ENCODE measurements at places on chromosomes 5 and 9.

DNA sequence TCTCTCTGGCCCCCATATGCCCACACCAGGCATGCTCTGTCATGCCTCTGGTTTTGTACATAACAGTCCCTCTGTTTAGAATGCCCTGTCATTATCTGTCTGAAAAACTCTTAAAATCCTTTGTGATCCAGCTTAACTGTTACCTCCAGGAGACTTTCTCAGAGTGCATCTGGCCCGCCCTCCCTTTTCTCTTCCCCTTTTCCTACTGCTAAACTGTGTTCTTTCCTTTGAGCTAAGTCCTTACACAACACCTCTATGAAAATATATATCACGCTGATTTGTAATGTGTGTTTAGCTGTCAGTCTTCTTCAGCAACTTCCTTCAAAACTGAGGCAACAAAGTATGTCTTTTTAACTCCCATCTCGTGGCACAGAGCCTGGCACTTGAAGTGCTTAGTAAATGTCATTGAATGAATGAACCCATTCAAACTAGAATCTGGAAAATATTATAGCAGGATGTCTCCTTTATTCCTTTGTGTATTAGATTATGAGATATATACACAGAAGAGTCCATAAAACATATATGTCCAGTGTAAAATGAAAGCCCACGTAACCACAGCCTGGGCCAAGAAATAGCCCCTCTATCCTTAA, 166.2 kb upstream of the KLF9 start:
- H3K4me3 ChIP-seq = no peak overlapping the region
- no peak for DNase-seq
- no peak overlapping the region for H3K27ac ChIP-seq
- H3K36me3 ChIP-seq = no peaks in the 10 kb centered on the region

DNA sequence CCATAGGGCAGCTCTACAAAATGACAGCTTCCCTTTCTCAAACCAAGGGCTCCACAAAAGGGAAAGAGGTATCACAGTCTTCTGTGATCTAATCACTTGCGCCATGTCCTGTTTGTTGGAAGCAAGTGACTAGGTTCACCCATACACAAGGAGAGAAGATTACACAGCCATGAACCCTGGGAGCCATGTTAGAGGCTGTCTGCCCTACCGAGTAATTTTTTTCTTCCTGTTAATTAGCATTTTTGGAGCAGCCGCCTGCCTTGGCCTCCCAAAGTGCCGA, 33.2 kb upstream of the GOLPH3 start:
- no peak for DNase-seq
- no peaks in the 10 kb centered on the region for H3K27me3 ChIP-seq
- H3K4me3 ChIP-seq = no peak overlapping the region
- H3K4me1 ChIP-seq = peaks cover 55% of the 10 kb centered on the region
- H3K27ac ChIP-seq = no peak overlapping the region

DNA sequence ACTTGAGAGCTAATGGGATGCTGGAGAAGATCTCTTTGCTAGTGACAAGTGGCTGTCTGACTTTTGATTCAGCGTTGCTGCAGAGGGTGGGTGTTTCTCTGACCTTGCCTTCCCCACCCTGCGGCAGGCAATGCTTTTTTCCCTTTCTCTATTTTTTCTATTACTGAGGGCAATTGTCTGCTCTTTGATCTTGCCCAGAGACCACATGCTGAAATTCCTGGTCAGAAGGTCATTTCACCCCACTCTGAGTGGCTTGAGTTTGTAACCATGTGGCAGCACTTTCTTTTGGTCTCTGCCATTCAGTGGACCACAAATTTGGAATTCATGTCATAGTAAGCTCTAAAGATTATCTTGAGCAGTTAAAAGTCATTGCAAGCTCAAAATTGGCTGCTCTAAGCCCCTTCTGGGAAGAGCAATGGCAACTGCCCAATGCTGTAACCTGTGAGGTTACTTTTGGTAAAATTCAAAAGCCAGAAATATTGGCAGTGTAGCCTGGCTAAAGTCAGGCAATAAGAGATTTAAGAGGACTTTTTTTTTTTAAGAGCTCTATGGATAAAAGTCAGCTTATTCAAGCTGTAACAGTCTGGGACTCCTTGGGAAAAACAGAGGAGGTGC, 30.4 kb upstream of the MTMR12 start:
- H3K36me3 ChIP-seq = no peaks in the 10 kb centered on the region
- H3K27ac ChIP-seq = peak overlapping the region; percentile 61
- no peak overlapping the region for H3K4me3 ChIP-seq

GRCh38 chr5:149205625-149206523, 64.6 kb downstream of the ABLIM3 start:
- H3K4me3 ChIP-seq = no peak overlapping the region
- H3K4me1 ChIP-seq = peaks cover 27% of the 10 kb centered on the region
- no peaks in the 10 kb centered on the region for H3K36me3 ChIP-seq
- H3K27ac ChIP-seq = no peak overlapping the region
- no peaks in the 10 kb centered on the region for H3K27me3 ChIP-seq
- DNase-seq = no peak

- peaks cover 1% of the 10 kb centered on the region for H3K27me3 ChIP-seq
- H3K36me3 ChIP-seq = no peaks in the 10 kb centered on the region
- DNase-seq = no peak
- H3K4me3 ChIP-seq = peak overlapping the region; percentile 29
- H3K27ac ChIP-seq = no peak overlapping the region
- H3K4me1 ChIP-seq = peaks cover 5% of the 10 kb centered on the region
Observed at GRCh38 chr9:8857926-8858595, 1058.5 kb upstream of the DMAC1 start.

DNA sequence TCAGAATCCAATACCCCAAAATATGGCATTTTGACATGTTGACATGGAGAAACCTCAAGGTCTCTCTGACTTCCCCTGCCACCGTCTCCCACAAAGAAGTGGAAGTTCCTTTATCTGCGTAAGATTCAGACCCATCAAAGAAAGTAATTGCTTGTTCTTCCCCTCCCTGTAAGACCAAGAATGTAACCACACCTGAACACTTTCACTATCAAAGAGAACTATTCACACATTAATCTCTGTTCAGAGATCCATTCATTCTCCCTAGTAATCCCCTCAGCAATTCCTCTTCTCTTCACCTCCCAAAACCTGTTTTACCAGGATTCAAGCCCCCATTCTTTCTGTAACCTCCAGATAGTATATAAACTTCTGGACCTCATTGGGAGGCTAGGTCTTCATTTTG, 4.1 kb upstream of the SLC1A1 start:
- no peaks in the 10 kb centered on the region for H3K36me3 ChIP-seq
- no peak overlapping the region for H3K4me3 ChIP-seq
- no peak for DNase-seq
- H3K27me3 ChIP-seq = peaks cover 23% of the 10 kb centered on the region

DNA sequence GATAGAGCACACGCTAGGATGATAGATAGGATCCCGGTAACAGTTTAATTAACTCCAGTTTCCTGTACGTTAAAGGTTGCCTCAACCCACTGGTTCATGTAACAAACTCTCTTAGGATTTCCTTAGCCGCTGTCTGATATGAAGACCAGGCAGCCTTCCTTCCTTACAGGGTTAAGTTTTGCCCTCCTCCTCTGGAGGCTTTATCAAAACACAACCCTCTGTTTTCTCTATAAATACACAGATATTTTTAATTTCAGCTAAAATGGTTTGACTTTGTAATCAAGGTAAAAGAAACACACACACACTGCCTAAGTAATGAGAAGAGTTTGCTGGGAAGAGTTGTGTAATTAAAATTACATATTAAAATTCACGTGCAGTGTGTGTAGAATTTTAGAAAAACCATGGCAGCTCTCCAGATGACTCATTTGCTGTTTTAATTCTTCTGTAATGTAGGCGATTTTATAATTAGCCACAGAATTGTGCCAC, 369.8 kb downstream of the CSNK1G3 start:
- no peaks in the 10 kb centered on the region for H3K27me3 ChIP-seq
- H3K4me3 ChIP-seq = no peak overlapping the region
- no peak overlapping the region for H3K27ac ChIP-seq
- DNase-seq = no peak
- H3K36me3 ChIP-seq = no peaks in the 10 kb centered on the region

DNA sequence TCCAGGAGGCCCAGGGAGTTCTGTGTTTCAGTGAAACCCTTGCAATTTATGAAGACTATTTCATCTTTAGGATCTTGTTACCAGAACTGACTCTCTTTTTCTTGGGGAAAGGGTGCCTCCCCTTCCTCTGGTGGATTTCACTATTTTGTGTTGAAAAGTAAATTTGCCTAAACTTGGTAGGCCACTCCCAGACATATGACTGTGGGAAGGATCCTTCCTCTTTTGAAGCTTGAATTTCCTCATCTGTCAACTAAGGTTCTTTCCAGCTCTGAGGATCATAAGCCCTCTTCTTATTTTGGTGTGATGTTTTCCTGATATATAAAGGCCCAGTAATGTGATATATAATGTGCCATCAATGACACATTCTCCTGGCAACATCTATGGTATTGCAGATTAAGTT, 59.1 kb upstream of the ZFAND5 start:
- H3K27me3 ChIP-seq = no peaks in the 10 kb centered on the region
- H3K4me3 ChIP-seq = no peak overlapping the region
- no peaks in the 10 kb centered on the region for H3K36me3 ChIP-seq
- no peaks in the 10 kb centered on the region for H3K4me1 ChIP-seq
- H3K27ac ChIP-seq = no peak overlapping the region

- no peak overlapping the region for H3K4me3 ChIP-seq
- peaks cover 43% of the 10 kb centered on the region for H3K4me1 ChIP-seq
- DNase-seq = no peak
- peaks cover 24% of the 10 kb centered on the region for H3K36me3 ChIP-seq
- H3K27ac ChIP-seq = no peak overlapping the region
- H3K27me3 ChIP-seq = no peaks in the 10 kb centered on the region
Observed at GRCh38 chr5:177430972-177431316, 4.5 kb downstream of the GRK6 start.

DNA sequence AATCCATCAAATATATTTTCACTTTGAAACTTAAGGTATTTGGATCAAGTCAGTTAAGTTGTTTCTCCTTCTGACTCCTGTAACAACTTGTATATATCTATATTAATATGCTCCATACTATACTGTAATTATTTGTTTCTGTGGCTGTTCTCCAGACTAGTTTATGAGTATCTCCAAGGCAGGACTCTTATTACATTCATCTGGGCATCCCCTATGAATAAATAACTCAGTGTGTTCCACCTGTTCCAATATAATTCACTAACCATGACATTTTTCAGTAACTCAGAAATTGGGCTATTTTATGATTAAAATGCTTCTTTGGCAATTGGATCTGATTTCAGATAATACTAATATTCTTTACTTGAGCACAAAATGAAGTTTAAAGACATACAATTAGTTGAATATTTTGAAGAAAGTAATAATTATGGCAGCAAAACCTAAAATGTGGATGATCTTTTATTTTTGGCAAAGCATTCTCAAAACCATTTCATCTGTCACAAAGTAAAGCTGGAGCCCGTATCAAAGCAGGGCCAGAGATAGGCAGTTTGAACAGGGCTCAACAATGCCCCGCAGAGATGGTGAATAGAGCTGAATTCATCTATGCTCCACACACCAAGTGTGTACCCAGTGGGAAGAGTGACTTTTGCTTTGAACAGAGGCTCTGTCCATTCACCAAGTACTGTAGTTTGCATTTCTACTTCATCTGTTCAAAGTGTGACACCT, 314.3 kb downstream of the PDE4D start:
- peak; percentile 5 for DNase-seq
- no peak overlapping the region for H3K4me3 ChIP-seq
- H3K36me3 ChIP-seq = no peaks in the 10 kb centered on the region
- no peak overlapping the region for H3K27ac ChIP-seq
- H3K27me3 ChIP-seq = no peaks in the 10 kb centered on the region
- H3K4me1 ChIP-seq = 0 out of 2 replicates have a peak, but pooled peaks cover 8% of the 10 kb centered on the region

- no peaks in the 10 kb centered on the region for H3K27me3 ChIP-seq
- H3K4me1 ChIP-seq = no peaks in the 10 kb centered on the region
- no peaks in the 10 kb centered on the region for H3K36me3 ChIP-seq
- no peak for DNase-seq
- no peak overlapping the region for H3K27ac ChIP-seq
- H3K4me3 ChIP-seq = no peak overlapping the region
Observed at GRCh38 chr9:19451240-19452087, 42.7 kb downstream of the ACER2 start.

DNA sequence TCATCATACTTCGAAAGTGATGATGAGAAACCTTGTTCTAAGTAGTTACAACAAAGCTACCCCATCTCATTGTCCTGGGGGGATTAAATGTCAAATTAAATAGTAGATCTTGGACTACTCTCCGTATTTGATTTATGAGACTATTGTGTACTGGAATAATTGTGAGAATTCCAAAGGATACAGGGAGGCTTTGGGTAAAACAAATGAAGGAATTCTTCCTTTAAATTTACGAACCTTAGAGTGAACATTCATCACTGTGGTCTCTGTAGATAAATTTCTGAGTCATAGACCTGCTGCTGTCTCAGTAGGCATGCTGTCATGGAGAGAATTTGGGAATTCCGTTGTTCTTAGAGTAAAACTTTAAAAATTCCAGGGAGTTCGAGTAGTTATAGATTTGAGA, 836.2 kb downstream of the DNAH5 start:
- no peak overlapping the region for H3K4me3 ChIP-seq
- no peak for DNase-seq
- no peaks in the 10 kb centered on the region for H3K36me3 ChIP-seq
- no peak overlapping the region for H3K27ac ChIP-seq

DNA sequence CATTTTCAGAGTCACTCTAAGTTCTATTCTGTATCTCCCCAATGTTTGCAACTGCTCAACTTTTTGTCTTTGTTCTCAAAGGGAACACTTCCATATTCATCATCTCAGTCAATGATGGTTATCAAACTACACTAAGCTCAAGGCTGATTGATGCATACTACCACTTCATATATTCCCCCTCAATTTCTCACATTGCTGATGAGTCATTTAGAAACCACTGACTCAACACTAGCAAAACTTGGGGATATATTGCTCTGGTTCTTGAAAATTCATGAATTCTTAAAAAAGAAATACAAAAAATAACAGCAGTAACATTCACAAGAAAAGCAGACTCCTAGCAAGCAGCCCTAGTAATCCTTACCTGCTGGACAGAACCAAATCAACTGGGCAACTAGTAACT, 52.2 kb downstream of the ABHD17B start:
- no peak for DNase-seq
- H3K27me3 ChIP-seq = no peaks in the 10 kb centered on the region
- H3K4me3 ChIP-seq = no peak overlapping the region
- no peak overlapping the region for H3K27ac ChIP-seq

DNA sequence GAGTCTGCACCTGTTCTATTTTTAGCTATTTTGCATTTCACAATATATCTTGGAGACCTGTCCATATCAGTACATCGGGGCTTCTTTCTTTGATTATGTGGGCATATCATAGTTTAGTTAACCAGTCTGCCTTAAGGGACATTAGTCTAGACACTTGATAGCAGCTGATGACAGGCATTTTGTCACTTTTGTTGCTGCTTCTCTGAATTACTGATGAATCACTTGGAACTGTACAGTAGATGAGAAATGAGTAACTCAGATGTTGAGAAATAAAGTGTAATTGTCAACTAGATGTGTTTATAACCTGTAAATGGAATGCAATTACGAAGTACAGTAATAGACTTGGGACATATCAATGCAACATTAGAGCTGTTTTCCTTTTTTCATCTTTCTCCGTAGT, 7.1 kb downstream of the ZFP2 start:
- DNase-seq = no peak
- H3K4me1 ChIP-seq = peaks cover 12% of the 10 kb centered on the region
- no peaks in the 10 kb centered on the region for H3K36me3 ChIP-seq
- H3K4me3 ChIP-seq = no peak overlapping the region
- no peaks in the 10 kb centered on the region for H3K27me3 ChIP-seq
